Stimulated activated CD4-positive, alpha-beta T cell treated with anti-CD3 and anti-CD28 coated beads, Interleukin-15, amount 100 ng/mL, for 24 hours (primary cell): ENCODE measurements at places on chromosomes 6 and 20.
A peak's percentile ranks its signal among the peaks of the same experiment; 100 is the strongest.

DNA sequence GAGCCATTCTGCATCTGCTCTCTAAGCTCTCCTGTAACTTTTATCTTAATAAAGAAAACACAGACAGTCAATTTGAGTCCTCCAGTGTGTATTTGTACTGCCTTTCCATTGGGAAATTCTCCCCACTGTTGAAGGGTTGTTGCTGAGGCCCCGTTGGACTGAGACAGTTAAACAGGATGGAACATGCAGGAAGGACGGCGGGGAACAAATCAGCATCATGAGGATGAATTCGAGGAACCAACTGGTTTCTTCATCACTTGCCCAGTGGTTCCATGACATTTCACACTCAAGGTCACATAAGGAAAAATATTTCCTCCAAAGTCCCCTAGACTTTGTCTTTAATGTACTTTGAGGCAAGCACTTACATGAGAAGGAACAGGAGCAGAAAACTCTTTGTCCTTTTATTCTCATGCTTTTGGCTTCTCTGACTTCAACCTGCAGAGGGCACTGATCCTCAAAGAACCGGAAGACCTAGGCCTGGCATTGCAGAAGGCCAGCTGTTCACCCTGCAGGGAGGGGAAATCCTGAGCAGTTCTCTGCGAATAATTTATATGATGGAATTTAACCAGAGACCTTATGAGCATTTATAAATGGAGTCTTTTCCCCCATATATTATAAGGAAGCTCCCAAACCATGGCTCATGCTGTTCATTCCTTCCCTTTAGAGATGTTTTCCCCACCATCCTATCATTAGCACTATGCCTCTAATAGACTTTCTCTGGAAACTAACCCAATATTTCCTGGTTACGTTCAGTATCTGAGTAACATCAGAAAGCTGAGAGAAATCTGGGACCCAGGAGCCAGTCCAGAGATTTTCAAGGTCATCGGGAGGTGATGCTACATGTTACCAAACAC, 55.2 kb upstream of the ADGRF1 start:
- peak; percentile 39 for DNase-seq

DNA sequence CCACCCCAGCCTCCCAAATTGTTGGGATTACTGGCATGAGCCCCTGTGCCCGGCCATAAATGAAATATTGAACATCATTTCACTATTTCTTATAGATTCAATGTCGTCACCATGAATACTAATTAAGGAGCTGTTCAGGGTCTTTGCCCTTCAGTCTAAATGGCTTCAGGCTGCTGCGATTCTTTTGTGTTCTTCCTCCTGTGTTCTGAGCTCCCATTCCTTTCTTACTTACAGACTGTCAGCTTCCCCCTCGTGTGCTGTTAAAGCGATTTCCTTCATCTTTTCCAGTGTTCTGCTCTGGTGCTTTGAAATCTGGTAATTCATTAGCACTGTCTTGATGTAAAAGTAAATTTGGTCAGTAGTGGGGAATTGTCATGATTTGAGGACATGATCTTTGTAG, 63.3 kb upstream of the PRDM1 start:
- DNase-seq, result no peak

DNA sequence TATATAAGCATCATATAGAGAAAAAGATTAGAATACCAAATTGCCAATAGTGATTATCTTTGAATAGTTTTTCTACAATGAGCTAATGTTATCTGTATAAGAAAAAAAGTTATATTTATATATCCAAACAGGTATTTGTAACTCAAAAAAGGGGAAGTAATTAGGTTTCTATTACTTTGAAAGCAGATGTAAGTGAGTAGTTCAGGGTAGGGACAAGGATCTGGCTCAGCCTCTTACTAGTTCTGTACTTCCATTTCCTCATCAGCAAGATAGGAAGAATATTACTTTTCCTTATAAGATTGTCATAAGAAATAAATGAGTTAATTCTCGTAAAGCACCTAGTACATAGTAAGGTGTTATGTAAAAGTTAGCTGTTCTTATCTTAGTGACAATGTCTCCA, 32.2 kb downstream of the AHI1 start:
- DNase-seq, result no peak

DNA sequence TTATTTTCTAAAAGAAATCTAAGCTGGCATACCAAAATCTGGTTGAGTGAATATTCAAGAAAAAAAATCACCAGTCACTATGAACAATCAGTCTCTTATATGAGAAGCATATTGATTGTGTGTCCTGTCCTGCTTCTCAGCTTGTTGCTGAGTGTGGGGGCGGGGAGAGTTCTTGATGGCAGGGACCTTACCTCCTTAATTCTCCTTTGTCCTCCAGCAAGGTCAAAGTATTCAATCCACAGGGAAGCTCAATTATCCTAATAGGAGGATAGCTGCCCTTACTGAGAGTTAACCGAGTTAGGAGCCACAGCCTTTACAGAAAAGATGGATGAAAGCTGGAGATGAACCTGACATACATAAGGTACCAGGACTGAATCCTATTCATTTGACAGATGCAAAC, 154.0 kb downstream of the LY86 start:
- no peak for DNase-seq

GRCh38 chr6:154806804-154807203, 73.6 kb downstream of the SCAF8 start:
- no peak for DNase-seq

DNA sequence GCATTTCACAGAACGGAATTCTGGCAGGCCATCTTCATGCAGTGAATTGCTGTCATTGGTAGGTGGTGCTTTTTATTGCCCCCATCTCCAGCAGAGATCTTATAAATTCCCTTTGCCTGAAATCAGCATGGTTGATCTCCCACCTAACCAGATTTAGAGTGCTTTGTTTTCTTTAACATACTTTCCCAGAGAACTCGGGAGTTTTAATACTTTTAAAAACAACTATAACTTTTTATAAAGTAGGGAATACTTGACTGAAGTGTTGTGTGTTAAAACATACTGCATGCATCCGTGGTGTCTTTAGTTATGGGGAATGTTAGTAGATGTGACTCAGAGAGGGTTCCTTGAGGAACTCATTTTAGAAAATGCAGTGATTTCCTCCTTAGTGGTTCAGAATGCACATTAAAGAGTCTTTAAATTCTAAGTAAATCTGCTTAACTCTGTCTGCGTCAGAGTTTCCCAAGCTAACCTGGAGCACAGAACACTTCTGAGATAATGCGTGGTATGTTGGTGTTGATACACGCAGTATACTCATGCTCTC, 54.9 kb downstream of the AKAP12 start:
- DNase-seq, result no peak

DNA sequence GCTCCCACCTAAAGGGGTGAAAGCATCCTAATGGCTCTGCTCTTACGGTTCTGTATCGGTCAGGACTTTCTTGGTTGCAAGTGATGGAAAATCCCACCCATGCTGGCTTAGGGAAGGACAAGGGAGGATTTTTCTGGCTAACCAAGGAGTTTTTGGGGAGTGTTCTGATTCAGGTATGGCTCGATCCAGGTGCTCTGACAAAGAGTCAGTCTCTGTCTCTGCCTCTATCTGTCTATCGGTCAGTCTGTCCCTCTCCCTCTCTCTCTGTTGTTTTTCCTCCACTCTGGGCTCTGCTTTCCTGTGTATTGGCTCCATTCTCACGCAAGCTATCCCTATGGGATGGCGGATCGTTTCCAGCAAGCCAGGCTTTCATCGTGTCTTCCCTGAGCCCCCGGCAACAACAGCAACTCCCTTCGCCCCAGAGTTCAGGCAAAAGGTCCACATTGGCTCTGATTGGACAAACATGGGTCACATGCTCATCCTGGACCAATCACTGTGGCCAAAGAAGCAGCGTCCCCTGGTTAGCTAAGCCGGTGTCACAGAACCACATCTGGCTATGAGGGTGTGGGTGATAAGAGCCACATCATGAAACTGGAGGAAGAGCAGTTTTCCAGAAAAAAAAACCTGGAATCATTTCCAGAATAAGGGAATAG, 160.3 kb downstream of the BMP7 start:
- no peak for DNase-seq

- DNase-seq, result no peak
Observed at GRCh38 chr6:142827369-142827768, 117.6 kb downstream of the HIVEP2 start.

GRCh38 chr20:1874450-1875182, 20.6 kb upstream of the SIRPA start:
- DNase-seq, result no peak

DNA sequence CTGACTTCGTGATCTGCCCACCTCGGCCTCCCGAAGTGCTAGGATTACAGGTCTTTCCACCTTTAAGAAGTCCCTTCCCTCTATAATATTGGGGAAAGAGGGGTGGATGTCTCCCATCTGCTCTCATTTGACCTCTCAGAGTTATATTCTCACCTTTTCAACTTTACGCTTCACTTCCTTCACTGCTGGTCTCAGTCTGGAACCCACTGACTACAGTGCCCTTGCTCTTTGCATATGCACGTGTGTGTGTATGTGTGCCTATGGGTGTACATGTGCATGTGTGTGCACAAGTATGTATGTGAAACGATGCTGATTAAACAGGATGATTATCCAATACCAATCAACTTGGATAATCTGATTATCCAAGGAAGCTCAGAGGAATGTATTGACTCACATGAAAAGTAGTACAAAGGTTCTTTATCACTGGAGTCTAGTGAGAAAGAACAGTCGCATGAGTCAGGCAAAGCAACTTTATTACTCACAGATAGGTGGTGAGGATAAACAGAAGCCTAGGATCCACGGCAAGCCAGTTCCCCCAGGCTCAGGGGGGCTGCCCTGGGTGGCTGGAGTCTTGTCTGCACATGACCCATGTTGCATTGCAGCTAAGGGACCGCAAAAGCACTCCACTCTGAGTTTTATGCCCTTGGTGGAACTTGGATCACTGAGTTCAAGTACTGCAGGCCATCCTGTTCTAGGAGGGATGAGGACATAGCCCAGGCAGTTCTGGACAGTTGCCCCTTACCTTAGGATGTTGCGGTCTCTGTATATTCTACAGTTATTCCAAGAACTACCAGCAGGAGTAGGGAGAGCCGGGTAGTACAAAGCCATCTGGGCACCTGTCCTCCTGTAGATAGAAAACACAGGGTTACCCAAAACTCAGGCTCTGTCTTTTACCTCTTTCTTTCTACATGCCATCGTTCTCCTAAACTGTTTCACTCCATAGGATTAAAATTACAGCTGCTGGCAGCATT, 50.9 kb downstream of the SNRNP48 start:
- DNase-seq, result no peak

GRCh38 chr6:95095855-95096254, 481.5 kb upstream of the MANEA start:
- no peak for DNase-seq

DNA sequence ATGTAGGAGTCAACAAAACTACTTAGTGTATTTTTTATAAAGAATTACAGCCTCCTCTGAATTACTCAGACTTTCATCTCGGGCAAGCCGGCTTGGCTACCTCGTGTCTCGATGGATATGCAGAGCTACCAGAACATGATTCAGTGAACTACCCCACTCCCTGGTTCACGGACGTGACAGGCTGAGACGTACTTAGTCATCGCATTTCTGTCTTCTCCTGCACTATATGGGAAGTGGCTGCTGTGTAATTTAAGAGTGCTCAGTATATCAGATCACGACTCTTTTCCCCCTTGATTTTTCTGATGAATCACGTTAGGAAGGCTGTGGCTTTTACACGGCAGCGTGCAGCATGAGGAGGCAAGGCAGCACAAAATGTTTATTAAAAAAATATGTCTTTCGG, 302.7 kb upstream of the ZFP64 start:
- peak; percentile 72 for DNase-seq

DNA sequence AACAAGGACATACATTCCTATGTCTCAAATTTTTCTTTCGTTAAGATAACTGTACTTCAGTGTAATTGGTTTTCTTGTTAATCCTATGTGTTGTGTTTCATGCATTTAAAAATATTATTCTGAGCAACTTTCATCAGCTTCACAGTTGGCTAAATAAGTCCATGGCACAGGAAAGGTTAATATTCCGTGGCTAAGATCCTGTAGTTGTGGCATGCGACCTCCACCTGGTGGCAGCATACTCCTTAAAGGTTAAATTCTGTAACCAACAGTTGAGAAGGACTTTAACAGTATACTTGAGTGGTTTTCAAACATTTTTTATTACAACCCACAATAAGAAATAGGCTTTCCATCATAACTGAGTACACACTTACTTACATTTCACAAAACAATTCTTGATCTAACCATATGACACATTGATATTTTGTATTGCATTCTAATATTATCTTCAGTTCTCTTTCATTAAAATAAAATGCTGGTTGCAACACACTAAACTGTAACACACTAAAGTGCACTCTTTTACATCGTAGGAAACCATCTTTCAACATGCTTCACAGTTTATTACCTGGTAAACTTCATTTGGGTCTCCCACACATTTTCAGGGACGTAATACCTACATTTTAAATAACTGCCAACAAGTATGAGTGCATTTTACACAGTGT, 118.3 kb downstream of the SLX4IP start:
- peak; percentile 63 for DNase-seq

GRCh38 chr6:11323666-11324452, 91.4 kb upstream of the NEDD9 start:
- no peak for DNase-seq

GRCh38 chr20:16017656-16018055, 555.6 kb downstream of the KIF16B start:
- no peak for DNase-seq
